Suprapubic skin (tissue), 4 donors: ENCODE measurements at places on chromosomes 3 and 15.

DNA sequence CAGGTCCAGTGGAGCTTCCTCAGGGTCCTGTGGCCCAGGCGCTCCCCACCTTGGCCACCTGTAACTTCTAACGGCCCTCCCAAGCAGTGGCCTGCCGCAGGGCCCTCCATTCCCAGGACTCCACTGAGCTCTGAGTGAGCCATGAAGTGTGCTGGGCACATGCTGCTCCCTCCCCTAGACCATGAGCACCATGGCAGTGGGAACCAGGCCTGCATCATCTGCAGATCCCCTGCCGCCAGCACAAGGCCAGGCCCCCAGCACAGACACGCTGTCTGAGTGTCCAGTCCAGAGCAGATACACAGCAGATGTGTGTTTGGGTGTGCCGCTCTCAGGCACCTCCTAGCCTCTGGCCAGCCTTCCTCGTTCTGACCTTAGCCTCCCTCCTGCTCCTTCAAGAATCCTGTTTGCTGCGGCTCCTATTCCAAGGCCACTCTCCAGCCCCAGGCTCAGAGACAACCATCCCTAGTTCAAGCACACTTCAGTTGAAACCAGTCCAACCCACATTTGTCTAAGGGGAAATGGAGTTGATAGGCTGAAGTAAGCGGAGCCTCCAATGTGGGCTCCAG is 7.0 kb upstream of the KLF15 start:
- peak; percentile 37 for DNase-seq

- no peak for DNase-seq
Observed at GRCh38 chr3:197068077-197068476, 38.5 kb upstream of the MELTF start.

- no peak for DNase-seq
Observed at GRCh38 chr15:52567871-52568600, 794 bp downstream of the ARPP19 start.

- no peak for DNase-seq
Observed at GRCh38 chr15:86328658-86329057, 249.0 kb downstream of the AGBL1 start.

- DNase-seq, result no peak
Observed at GRCh38 chr15:93239591-93239990, 150.6 kb upstream of the RGMA start.

GRCh38 chr3:129052675-129053074 is 7.9 kb upstream of the GP9 start:
- no peak for DNase-seq

DNA sequence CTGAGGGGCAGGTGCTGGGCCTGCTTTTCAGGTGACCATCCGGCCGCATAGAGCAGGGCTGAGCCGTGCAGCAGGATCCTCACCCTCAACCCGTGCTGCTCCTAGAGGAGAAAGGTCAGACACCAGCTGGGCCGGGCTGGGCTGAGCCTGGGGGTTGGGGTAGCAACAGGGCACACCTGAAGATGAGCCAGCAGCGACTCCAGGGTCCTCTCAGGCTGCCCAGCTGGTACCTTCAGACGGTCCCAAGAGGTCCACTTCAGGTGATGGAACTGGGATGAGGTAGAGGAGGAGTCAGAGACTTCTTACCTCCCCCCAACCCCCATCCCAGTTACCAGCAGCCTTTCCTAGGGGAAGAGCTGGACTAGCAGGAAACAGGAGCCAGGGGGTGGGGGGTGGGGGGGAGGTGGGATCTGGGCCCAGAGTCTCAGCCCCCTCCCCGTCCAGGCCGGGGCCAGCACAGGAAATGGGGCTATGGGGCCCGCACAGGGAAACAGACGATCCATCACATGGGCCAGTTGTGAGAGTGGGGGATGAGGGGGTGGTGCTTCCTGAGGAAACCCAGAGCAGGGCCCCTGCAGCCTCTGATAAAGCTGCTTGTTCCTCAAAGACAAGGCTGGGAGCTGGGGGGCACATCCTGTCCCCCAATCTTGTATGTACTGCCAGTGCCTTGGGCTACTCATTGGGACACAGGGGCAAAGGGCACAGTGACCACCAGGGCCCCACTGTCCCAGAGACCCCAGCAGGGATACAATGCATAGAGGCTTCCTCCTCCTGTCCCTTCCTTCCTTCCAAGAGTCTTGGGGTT is 3.0 kb downstream of the INKA1 start:
- no peak for DNase-seq
